Stomach (tissue), 19 donors: ENCODE measurements at places on chromosomes 6 and 20. TPM values are rescaled to one million over a fixed set of nuclear protein-coding genes. Genes with fewer than 3 reads are reported as not detected.

DNA sequence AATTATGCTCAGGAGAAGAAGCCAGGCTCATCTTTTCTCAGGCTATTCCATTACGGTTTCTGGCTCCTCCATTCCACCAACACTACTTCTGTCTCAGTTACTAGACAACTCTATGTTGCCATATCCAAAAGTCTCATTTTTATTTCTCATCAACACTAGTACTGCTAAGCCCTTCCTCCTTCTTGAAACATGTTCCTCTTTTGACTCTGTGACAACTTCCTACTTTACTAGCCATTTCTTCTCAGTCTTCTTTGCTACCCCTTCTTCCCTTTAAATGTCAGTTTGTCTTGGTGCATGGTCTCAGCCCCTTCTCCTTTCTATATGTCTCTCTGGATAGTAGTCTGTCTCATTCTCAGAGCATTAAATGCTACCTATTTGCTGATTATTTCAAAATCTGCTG, 7.1 kb upstream of the ADGRG6 start:
- no peak for DNase-seq

- no peak for DNase-seq
These were observed 4.8 kb downstream of the LRP11 start for GRCh38 chr6:149859368-149859767.

DNA sequence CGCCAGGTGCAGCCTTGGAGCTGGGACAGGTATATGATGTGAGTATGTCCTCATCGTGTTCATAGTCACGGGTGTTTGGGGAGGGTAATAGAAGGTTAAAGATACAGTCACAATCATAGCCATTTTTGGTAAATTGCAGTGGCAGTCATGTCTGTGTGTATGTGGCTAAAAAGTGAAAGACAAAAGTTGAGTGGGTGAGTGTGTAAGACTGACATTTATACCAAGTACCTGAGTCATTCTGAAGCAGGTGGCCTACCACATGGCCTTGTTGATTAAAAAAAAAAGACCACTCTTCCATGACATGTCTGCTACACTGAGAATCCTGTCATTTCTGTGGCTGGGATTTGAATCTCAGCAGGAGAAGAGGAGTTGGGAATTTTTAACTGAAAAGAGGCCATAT, 181.9 kb downstream of the SCP2D1 start:
- no peak for DNase-seq

ANGPT4 gene
- total RNA-seq = not detected

GRCh38 chr6:23735151-23735550, 390.9 kb upstream of the NRSN1 start:
- DNase-seq = no peak

IYD gene
- total RNA-seq = 0.87 TPM

DNA sequence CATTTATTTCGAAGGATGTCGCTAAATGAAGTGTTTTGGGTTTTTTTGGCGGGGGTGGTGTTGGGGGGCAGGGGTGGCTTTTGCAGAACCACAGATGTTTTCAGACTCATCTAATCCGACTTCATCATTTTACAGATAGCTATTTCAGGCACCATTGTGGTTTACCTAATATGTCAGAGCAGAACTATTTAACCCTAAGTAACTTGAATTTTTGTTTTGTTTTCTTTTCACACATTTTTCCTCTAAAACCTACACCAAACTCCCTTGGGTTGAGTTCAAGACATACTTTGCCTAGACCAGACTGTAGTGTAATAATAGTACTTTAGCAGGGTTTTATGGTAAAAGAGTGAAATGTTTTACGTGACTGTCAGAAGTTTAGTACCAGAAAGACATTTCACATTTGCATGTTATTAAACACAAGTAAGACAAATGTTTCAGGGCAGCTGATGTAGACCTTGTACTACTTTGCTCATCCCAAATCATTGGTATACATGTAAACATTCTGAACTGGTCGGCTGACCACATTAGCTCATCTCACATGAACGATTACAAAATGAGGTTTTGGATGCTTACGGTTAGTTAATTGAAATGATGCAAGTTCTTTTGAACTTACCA, 37.7 kb downstream of the MAP3K4 start:
- DNase-seq = no peak

NMBR gene
- total RNA-seq = 0.73 TPM

DNA sequence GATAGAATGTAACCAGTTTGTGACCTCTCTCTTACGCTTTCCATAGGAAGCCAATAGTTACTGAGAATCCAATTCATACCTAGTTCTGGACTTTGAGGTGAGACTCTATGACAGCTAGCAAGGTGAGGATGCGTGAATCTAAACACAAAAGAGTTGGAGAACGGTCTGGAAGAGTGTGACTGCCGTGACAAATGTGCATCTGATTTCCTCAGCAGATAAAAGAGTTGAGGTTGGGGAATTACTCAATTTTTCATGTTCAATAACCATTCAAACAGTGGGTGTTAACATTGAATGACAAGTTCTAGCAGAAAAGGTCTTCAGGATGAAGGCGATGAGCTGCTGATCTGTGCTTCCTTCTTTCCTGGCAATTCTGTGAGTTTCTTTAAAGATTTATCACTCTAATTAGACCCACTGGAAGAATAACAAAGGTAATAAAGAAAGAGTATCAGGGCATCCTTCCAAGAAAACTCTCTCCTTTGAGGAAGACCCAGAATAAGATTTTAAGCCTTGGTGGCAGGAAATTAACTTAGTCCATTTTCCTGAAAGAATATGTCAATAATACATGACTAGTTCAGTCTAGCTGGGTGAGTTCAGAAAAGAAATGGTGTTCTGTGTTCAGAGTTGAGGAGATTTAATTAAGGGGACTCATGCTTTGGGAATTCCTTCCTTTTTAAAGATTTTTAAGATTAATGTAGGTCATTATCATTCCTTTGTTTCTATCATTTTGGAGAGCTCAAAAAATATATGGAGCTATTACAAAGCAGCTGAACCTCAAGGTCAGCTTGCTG, 24.5 kb downstream of the KIF3B start:
- no peak for DNase-seq

- DNase-seq = no peak
These were observed 69.1 kb upstream of the FLRT3 start for GRCh38 chr20:14406495-14406894.

DNA sequence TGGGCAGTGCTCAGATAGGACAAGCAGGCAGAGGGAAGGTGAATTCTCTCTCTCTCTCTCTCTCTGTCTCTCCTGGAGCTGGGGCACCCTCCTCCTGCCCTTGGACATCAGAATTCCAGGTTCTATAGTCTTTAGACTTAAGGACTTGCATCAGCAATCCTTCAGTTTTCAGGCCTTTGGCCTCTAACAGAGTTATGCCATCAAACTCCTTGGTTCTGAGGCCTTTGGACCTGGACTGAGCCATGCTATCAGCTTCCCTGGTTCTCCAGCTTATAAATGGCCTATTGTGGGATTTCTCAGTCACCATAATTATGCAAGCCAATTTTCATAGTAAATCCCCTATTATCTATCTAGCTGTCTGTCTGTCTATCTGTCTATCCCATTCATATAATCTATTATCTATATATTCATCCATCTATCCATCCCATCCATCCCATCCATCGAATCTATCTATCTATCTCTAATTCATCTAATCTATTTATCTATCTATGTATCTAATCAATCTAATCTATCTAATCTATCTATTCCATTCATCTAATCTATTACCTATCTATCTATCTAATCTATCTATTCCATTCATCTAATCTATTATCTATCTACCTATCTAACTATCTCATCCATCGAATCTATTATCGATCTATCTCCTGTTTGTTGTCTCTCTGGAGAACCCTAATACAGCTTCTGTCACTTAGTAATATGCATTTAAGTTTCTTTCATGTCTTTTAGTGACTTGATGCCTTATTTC, 48.2 kb upstream of the HIVEP1 start:
- DNase-seq = no peak

- DNase-seq = peak; percentile 16
These were observed 12.6 kb upstream of the DST start for GRCh38 chr6:56655249-56655648.

VSX1 gene
- not detected for total RNA-seq

DNA sequence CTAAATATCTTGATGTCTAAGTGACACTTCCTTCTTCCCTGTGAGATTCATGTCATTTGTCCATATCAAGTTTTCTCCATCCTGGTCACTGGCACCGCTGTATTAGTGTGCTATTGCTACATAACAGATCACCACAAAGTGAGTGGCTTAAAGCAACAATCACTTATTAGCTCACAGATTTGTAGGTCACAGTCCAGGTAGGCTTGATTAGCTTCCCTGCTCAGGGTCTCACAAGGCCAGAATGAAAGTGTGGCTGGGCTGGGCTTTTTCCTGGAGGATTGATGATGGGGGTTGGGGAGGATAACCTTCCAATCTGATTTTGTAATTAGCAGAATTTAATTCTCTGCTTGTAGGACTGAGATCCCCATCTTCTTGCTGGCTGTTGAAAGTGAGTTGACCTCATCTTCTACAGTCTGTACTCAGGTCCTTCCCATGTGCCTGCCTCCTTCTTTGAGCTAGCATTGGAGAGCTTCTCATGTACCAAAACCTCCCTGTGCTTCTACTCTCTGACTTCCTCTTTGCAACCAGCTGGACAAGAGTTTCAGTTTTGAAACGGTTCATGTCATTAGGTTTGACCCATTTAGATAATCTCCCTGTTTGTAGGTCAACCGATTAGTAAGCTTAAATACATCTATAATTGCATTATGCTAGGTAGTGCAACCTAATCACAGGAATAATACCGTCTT, 152.4 kb upstream of the MAN1A1 start:
- DNase-seq = no peak

- DNase-seq = peak; percentile 85
These were observed 21.9 kb upstream of the CHMP4B start for GRCh38 chr20:33789109-33789857.

GRCh38 chr6:74319292-74319691, 623.3 kb downstream of the CD109 start:
- DNase-seq = no peak

DNA sequence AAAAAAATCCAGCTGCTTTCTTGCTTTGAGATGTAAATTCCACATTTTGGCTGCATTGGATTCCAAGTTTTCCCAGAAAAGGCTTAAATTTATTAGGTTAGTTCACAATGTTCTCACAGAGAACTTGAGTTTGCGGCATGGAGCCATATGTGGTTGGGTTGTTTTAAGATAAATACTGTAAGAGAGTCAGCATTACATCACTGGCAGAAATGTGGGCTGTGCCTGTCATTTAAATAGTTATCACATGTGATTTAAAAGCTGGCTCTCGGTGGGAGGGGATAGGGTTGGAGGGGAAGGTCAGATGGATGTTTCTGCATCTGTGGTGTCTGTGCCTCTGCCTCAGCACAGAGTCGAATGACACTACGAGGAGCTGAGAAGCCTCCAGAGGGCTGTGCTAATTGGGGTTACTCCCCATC, 73.8 kb upstream of the SCP2D1 start:
- DNase-seq = peak; percentile 86

BNIP5 gene
- total RNA-seq = 5.4 TPM

- DNase-seq = no peak
These were observed 120.8 kb downstream of the ISM1 start for GRCh38 chr20:13341737-13342393.

- DNase-seq = no peak
These were observed 10.4 kb upstream of the FOXP4 start for GRCh38 chr6:41535766-41536165.

GRCh38 chr20:23823111-23823510, 3.4 kb downstream of the CST2 start:
- no peak for DNase-seq

GRCh38 chr20:25216199-25216945, 20.9 kb downstream of the ENTPD6 start:
- peak; percentile 16 for DNase-seq
